ENCODE measurements at places on chromosomes 6 and 20.

DNA sequence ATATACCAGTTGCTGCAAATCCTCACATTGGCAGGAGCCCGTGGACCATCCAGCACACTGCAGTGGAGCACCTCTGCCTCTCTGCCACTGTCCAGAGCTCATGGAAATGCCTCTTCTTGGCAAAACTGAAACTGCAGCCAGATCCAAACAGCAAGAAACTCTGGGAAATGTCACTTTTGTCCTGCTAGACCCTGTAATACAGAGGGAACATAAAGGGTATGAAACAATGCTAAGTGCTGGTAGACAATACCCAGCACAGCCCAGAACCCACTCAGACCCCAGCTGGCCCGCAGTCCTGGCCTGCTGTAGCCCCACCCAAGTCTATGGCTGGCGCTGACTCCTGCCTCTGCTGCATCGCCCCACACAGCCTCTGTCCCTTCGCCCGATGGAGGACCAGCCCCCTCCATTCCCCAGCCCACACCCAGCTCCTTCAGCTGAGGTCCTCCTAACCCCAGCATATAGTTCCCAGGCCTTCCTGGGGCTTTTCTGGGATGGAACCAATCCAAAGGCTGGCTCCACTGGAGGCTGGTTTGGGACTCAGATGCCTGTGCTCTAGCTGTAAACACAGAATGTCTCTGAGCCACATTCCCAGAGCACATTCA, 242.5 kb downstream of the LRFN2 start:
- no peak for DNase-seq

DNA sequence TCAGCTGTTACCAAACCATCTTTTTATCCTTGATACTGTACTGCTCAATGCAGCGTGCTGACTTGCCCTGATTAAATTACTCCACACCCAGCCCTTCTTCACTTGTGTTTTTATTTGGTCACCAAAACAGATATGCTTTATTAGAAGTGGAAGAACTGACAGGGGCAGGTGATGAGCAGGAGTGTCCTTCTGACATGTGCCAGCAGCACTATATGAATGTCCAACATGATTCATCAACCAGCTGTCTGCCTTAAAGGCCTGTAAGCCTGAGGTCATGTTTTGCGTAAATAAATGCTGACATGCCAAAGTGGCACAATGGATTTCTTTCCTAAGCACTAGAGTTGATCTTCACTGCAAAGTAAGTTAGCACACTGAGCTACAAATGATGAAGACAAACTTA, 15.4 kb downstream of the POPDC3 start:
- no peak for DNase-seq

DNA sequence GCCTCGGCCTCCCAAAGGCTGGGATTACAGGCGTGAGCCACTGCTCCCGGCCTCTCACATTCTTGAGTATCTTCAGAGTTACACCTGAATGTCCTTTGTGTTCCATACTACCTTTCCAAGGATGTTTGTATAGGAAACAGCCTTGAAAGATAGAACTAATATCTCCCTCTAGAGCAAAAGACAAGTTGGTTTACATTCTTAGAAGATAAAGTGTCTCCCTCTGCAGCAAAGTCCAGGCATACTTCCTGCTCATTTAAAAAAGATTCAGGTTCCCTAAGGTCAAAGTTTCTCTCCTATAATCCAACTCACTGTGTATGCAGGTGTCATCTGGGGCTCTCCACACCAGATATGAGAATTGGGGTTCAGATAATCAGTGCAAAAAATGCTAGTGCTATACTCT, 224.4 kb downstream of the TPBG start:
- no peak for DNase-seq

GRCh38 chr6:34608321-34609091, 52.4 kb upstream of the SPDEF start:
- DNase-seq = no peak

GRCh38 chr6:32058511-32058963, 20.3 kb downstream of the CYP21A2 start:
- no peak for DNase-seq

DNA sequence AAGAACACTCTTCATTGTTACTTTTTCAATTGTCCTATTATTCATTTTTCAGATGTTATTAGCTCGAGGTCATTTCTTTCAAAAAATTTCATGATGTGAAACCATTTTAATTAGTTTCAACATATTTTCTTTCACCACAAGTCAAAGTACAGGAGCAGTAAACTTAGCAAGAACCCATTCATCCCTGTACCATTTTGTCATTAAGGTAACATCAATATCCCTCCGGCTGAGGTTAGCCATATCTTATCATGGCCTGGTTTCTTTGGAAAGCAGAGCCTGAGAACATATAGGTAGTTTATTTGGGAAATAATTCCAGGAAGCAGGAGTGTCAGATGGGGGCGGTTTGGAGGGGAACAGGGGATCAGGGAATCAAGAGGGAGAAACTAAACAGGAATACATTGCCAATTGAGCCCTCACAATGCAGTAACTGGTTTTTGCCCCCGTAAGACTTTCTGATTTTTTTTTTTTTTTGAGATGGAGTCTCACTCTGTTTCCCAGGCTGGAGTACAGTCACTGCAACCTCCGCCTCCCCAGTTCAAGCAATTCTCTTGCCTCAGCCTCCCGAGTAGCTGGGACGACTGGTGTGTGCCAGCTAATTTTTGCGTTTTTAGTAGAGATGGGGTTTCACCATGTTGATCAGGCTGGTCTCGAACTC, 83.7 kb downstream of the MKKS start:
- no peak for DNase-seq

DNA sequence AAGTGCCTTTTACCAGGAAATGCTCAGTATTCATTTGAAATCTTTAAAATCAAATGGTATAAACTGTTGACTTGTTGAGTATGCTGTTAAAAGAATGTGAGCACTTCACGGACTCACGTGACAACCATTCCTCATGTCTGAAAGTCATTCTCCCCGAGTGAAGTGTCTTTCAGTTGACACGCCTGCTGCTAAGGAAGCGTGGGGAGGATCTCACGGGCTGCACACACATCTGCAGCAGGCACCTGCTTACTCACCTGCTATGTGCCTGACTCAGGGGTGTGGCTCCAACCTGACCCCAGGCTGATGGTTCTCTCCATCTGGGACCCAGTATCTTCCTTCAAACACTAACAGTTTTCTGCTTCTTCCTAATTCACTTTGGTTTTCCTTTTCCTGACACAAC, 32.7 kb downstream of the WDR27 start:
- DNase-seq = no peak

GRCh38 chr6:81842254-81842653, 89.8 kb upstream of the TENT5A start:
- DNase-seq = no peak

GRCh38 chr20:34792687-34793363, 32.6 kb downstream of the NCOA6 start:
- no peak for DNase-seq

DNA sequence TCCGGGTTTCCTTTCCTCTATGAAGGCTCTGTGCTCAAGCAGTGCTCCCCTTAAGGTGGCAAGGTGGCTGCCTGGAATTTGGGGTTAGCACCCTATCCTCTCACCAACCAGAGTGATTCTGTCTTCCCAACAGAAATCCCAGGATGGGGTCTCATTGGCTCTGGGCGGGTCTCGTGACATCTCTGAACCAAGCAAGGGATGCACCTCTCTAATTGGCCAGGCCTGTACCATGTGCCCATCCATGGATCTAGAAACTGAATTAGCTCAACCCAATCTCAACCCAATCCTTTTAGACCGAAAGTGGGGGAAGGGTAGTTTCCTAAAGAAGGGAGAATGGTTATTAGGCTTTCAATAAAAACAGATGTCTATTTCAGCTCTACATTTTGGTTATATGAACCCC, 17.6 kb upstream of the MBOAT1 start:
- no peak for DNase-seq

DNA sequence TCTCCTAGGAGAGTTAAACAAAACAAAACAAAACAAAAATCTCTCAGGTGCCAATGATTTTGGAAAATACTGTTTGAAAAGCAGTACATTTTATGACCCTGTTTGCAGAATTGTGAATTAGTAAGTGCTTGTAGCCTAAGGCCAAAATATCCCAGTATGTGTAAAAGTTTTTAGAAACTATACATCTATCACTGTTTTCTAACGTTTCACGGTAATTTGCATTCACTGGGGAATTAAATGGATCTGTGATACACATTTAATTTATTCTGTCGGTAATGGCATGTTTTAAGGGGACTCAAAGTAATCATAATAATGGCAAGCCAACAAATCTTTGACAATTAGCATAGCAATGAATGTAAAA, 95.6 kb upstream of the FAM184A start:
- no peak for DNase-seq

DNA sequence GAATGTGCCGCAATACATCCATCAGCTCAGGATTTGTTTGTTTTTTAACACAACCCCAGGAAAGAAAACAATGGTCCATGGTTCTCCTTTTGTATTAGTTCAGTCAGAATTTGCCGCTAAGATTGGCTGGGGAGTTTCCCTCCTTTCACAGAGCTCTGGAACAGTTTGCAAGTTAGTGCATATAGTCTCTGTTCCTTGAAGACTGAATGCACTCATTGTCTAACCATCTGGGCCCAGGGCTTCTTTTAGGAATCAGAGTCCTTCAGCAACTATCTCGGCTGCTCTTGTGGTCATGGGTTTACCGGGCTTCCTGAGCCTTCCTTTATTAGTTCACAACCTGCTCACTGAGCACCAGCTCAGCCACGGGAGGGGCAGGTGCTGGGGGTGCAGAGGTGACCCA, 121.3 kb downstream of the SLC23A2 start:
- DNase-seq = no peak

GRCh38 chr6:81683912-81684311, 68.6 kb downstream of the TENT5A start:
- no peak for DNase-seq

DNA sequence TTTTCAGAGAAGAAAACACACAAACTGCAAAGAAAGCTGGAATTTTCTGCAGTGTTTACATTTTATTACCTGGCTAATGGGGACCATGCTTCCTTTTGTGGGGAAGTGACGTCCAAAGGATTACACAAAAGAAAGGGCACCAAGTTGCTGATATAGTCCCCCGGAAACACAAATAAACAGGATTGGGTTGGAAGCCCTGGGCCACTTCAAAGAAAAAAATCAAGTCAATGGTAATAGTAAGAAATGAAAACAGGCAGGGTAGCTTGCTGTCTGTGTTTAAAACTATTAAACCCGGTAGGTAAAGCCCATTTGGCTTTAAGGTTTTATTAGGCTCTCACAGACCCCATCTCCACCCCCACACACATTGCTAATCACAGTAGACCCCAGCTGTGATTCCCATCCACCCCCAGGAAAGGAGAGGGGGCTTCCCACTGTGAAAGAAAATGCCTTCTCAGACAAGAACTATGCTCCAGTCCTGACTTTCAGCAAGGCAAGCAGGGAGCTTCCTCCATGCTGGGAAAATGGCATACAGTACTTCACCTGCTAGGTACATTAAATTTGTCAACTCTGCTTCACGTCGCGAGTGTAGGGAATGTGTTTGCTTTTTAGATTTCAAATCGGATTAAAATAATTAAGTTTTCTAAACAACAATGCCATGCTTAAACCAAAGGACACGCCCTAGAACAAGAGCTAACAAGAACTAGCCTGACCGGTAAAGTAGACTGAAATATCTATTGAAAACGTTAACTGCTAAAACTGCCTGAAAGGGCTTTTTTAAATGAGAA, 1.1 kb downstream of the PERP start:
- no peak for DNase-seq

DNA sequence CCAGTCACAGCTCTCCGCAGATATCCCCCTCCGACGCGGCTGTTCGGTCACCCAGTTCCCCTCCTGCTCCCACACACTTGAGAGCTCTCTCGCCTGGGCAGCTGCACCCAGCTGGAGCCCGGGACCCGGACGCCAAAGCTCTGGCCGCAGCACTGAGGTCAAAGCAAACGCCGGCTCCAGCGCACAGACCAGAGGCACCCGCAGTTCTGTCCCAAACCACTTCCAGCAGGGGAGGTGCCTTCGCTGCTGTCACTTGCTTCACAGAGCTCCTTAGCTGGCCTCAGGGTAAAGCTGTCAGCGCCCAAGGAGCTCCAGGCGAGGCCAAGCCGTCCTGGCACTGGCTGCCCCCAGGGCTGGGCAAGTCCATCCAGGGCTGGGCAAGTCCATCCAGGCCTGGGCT, 27.9 kb downstream of the SLC2A4RG start:
- DNase-seq = no peak

GRCh38 chr6:169236988-169237387, 16.7 kb downstream of the THBS2 start:
- DNase-seq = no peak

DNA sequence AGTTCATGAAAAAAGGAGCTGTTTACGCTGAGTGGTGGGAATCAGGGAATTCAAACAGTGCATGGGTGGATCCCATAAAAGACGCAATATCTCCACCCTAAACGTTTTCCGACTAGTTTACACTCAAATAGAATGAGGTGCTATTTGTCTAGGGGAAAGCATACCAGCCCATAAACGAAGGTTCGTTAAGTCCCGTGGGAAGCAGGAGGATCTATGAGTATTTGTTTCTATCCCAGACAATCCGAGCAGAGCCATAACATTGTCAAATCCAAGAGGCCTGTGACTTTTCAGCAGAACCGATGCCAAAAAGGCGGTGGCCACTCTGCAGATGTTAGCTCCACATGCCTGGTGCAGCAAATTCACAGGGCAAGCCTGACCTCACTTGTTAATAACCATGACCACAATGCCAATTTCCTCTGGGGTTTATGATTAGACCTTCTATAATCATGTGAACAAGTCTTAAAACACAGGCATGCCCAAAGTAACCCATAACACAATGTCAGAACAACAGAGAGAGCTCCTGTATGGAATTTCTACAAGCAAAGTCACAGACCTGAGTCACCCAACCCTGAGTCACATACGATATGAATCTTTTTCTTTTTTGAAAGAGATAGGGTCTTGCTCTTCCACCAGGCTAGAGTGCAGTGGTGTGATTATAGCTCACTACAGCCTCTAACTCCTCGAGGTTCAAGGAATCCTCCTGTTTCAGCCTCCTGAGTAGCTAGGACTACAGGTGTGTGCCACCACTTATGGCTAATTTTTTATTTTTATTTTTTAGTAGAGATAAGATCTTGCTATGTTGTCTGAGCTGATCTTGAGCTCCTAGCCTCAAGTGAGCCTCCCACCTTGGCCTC, 123.3 kb downstream of the KIF13A start:
- DNase-seq = no peak

DNA sequence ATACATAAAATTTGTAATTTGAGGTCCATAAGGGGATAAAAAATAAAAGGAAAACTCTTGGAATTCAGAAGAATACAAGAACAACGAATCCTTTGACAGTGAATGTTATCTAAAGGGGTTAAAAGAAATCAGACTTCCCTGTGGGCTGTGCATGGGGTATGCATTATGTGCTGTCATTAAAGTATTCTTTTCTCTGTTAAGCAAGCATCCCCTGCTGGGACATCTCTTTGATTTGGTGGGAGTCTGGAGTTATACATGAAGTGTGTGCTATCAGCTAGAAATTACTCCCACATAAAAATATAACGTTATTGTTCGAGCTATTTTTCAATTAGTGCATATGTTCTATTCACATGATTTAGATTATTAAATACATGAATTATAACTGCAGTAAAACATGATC, 195.2 kb downstream of the CENPW start:
- no peak for DNase-seq

All from nephron progenitor cell (in vitro differentiated cells).